LoVo (cell line): ENCODE measurements at places on chromosomes 4 and X.
A peak's percentile ranks its signal among the peaks of the same experiment; 100 is the strongest.

DNA sequence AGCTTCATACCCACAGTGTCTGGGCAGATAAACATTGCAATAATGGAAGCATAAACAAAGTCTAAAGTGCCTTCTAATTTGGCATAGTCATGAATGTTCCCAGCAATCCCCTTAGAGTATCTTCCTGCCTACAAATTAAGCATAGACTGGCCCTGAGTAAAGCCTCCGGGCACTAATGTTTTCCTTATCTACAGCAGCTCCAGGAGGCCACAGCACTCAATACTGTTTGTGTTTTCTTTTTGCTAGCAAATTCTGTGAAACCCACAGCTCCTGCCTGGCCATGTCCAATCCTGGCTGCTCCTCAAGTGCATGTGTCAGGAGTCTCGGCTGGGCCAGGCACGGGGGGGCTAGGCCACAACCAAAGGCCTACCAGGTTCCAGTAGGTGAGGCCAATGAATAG, 102.7 kb upstream of the TBC1D9 start:
- DNase-seq, result no peak

DNA sequence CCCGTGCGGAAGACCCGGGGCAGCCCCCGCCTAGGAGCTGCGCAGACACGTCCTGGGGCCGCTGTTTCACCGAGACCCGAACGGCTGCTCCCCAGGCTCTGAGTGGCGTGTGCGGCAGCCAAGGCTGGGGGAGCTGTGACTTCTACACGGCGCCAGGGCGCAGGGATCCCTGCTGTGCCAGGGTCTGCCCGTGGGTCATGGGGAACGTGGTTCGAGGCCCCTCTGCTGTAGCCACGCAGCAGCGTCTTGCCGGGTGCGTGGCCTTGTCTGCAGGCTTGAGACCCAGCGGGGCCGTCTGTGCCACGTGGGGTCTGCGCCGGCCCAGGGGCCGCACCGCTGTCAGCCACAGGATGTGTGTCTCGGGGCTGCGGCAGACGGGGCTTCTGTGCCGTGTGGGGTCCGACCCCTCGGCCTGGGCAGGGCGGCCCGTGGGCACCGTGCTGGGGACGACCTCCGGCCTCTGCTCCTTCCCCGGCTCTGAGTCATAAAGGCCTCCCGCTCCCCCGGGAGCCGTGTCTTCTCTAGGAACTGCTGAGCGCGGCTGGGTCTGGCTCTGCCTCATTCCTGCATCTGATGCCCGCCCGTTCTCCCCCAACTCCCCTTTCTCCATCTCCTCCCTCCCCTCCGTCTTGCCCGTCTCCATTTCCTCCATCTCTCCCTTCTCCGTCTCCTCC, 12.7 kb upstream of the GTPBP6 start:
- DNase-seq, result no peak

GRCh38 chrX:2374086-2374485, 126.7 kb downstream of the DHRSX start:
- no peak for DNase-seq

DNA sequence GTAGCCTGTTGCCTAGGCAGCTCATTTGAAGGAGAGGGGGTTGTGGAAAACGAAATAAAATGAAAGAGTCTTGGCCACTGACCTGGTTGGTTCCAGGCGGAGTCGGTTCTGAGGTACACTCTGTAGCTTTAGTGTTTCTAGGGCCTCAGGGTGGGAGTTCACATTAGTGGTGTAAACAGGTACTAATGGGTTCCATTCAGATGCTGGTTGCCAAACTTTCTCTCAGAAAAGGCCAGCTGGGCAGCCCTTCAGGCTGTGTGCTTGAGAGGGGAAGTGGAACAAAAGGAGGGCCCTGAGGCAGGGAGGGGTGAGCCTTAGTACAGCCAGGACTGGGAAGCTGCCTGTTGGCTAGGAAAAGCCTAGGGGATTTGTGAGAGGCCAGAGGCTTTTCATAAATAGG, 24.8 kb downstream of the NHSL2 start:
- no peak for DNase-seq

- no peak for DNase-seq
Measured at GRCh38 chrX:119661486-119661885, 31.5 kb downstream of the SEPTIN6 start.

- no peak for DNase-seq
Measured at GRCh38 chr4:67565284-67565683, 6.8 kb downstream of the STAP1 start.

DNA sequence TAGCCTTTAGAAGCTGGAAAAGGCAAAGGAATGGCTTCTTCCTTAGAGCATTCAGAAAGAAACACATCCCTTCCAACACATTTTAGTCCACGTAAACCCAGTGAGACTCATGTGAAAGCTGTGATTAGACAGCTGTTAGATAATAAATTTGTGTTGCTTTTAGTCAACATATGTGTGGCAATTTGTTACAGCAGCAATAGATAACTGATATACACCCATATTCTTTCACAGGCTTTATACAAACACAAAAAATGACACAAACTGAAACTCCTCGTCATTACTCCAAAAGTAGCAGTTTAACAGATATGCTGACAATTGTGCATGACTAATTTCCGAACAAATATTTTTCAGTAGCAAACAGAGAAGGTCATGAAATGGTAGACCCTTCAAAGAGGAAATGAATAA, 65.3 kb downstream of the ANTXR2 start:
- DNase-seq, result no peak

DNA sequence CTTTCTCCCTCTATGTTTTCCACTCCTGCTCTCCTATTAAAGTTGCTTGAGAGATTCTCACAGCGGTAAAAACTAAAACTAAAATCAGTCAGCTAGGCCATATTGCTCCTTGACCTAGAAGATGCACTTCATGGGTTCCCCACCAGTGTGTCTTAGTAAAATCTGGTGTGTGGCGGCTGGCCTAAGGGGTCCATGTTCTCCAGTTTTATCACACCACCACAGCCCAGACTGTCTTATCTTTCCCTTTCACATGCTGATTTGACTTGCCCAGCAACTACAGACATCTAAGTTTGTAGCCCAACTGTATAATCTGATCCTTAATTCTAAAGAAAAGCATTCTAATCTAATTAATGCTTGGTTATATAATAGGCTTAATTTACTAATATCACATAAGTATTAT, 68.0 kb downstream of the ATP8A1 start:
- no peak for DNase-seq

- DNase-seq, result no peak
Measured at GRCh38 chrX:38225093-38225492, 4.4 kb upstream of the SRPX start.

GRCh38 chrX:106999002-106999975, 723 bp downstream of the MORC4 start:
- DNase-seq, result peak; percentile 46

DNA sequence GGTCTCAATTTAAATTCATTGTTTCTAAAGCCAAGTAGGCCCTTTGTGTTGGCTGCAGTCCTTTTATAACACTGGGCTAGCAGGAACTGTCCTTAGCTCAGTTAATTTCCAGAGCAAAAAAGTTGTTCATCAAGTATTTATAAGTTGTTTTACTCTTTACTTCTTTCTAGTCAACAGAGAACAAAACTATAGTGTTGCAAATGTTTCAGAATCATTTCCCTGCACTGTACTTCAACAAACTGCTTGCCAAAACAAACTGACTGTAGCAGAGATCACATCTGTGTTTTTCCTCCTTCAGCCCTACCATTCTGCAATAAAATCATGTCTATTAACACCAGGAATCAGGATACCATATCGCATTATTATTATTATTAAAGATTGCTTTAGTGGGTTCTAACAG, 168.5 kb upstream of the SH3RF1 start:
- no peak for DNase-seq

DNA sequence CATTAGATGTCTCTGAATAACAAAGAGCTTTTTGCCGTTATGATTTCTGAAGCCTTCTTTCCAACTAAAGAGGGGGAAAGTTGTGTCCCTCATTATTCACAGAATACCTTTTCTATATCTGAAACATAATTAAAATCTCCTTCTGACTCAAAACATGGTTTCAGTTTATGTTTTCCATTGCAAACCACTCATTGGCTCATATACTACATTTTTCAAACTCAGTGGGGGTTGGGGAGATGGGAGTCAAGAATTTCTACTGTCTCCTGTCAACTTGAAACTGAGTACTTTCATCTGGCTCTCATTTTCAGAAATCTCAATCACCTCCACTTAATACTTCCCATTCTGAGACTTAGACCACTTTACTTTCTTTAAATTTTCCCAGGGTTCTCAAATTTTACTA, 1839.5 kb upstream of the PCDH10 start:
- DNase-seq, result no peak

DNA sequence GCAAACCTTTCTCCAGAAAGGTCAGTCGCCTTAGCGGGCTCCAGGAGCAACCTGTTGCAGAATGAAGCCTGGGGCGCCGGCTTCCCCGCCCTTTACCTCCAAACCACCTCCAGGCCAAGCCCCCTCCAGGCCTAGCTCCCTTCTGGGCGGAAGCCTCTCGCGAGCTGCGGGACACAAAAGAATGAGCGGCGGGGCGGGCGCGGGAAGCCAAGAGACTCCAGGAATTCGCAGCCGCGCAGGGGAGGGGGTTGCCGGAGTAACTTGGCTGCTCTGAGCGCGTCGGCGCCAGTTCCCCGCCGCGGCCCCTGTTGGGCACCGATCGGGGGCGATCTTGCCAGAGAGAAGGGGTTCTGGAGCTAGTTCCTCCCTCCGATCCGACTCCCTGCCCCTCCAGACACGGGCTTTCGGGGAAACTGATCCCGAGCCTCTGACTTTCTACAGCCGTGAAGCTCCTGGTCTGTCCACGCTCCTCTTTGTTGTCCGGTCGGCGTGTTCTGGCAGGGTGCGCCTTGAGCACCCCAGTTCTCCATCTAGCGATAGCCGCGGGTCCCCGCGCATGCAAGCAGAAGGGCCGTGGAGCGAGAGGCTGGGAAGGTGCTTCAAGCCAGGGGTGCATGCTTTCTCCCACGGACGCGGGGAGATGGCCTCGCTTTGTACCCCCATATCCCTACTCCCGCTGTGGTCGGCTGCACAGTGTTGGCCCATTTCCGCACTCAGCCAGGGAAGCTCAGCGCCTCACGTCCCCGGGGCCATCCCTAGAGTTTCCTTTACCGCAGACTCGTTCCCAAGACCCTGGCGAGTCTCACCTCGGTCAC, 1.2 kb downstream of the PROM1 start:
- peak; percentile 5 for DNase-seq

DNA sequence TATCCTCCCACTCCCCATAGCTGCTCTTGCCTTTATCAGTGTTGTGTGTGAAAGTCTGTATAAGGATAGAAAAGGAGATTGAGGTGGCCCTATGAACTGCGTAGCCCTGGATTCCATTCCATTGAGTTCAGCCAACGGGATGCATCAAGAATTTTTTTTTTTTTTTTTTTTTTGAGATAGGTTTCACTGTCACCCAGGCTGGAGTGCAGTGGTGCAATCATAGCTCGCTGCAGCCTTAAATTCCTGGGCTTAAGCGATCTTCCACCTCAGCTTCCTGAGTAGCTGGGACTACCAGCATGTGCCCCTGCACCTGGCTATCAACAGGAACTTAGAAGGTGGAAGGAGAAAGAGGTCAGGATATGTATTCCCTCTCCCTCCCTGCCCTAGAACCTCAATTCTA, 187.2 kb upstream of the SPRY1 start:
- DNase-seq, result no peak

GRCh38 chrX:138254001-138254400, 457.5 kb downstream of the FGF13 start:
- DNase-seq, result no peak

DNA sequence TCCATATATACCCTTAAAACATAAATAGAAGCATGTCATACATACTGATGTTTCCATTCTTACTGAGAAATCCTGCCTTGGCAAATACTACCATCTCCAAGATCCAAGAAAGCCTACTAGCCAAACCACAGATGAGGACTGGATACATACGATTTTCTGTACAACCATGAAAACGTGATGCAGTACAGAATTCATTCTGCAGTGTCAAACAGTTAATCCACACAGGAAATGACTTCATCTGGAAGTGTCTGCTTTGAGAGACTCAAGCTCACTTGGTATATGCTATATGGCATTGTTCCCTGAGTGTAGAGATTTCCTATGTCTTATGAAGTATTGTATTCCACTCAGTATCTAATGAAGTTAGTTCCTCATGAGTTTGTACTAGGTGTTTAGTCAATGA, 94.3 kb downstream of the CT47B1 start:
- DNase-seq, result no peak

- DNase-seq, result no peak
Measured at GRCh38 chrX:13816643-13817627, at the start of gene GPM6B. Gene GPM6B, minus strand, starts transcription at chrX:13817093. Its CDS starts 189 bp downstream, at chrX:13816904.

DNA sequence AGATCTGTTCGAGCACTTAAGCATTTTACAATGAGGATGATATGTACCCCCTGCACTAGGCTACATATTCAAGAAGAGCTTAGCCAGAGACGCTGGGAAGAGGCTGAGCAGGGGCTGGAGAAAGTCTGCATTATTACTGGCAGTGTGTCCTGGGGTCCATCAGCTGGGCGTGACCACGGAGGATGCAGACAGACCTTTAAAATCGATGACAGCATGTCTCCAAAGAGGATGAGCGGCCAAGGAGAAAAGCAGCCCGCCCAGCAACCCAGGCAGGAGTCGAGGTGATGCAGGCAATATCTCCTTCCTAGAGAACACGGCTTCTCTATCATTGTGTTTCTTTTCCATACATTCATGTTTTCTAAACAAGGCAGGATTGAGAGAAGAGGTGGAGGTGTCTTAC, 300.7 kb downstream of the USP46 start:
- DNase-seq, result no peak

GRCh38 chr4:9933184-9933583, 88.1 kb downstream of the SLC2A9 start:
- DNase-seq, result no peak

DNA sequence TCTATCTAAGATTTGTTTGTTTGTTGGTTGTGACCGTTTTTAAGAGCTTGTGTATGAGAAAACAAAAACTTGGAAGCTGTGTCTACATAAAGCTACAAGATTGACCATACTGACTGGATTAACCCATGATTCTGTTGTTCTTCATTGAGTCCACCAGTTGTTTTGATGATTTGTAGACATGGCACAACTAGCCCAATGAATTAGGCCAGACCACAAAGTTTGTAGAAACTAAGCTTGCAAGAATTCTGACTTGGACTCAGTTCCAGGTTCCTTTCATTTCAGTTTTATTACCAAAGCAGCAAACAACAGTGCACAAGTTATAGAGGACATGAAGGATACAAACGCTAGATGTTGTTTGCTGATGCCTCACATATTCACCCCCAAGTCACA, 119.3 kb downstream of the RASGEF1B start:
- no peak for DNase-seq

- DNase-seq, result no peak
Measured at GRCh38 chr4:97153042-97153441, 990.2 kb downstream of the STPG2 start.

GRCh38 chr4:147103403-147103946, 157.8 kb upstream of the TTC29 start:
- no peak for DNase-seq
